ENCODE measurements at places on chromosomes 5 and 9.

DNA sequence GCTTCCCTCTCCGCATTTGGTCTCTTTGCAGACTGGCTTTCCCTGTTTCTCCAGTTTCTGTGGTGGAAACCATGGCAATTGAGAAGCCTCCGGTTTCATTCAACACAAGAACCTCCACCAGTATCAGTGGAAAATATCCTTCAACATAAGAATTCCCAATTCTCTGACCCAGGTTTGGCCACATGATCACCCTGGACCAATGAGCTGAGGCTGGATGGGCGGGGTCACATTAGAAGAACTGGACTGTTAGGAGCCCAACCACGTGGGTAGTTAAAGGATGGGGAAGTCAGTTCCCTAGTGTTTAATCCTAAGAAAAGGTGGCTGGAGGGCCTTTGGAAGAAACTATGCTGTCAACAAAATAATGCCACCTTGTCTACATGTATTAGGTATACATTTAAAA, 336.3 kb downstream of the DMRT2 start:
- no peak for DNase-seq

DNA sequence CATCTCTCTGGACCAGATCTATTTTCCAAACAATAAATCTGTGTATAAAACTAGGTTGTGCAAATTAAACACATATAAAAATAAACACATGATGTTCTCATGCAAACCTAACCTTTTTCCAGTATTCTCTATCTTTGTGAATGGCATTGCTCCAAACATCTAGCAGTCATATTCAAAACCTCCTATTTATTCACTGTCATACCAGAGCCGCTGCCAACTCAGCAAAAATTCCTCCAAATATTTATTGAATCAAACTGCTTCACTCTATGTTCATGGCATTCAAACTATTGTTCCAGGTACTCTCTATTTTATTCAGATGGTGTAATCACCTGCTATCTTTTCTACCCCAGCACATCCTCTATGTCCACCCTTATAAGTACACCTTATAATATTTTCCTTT, 652.1 kb upstream of the RIOK2 start:
- no peak for DNase-seq

DNA sequence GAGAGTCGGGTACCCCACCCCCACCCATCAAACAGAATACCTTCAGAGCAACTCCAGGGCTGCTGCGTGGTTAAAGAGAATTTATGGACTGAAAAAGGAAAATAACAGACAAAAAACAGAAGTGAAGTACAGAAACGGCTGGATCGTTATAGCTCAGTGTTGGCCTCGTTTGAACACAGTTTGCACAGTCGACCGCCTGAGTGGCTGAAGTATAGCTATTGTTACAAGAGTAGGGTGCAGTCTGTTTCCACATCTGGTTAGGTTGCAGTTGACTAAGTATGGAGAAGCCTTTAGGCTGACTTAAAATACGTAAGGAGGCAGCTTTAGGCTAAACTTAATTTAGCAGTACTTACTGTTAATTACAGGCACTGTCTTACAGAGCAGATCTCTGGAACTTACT, 121.2 kb downstream of the GCNT1 start:
- DNase-seq: no peak

DNA sequence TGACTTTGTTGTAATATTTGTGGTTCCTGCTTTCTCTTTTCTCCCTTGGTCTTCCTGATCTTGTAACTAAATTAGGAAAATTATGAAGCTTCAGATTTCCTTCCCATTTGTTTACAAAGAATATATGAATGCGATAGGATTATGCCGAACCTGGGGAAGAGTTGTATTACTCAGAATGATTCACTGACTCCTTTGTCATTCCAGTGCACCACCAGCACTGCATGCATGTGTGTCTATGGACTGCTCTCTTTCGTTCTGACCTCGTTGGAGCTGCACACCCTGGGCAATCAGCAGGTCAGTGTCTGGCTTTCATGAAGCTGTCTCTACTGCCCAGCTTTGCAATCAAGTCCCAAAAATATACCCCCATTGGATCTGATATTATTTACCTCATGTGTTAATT, 25.5 kb downstream of the NUP188 start:
- no peak for DNase-seq

GRCh38 chr5:129118405-129118804, 23.9 kb downstream of the ISOC1 start:
- DNase-seq: no peak

DNA sequence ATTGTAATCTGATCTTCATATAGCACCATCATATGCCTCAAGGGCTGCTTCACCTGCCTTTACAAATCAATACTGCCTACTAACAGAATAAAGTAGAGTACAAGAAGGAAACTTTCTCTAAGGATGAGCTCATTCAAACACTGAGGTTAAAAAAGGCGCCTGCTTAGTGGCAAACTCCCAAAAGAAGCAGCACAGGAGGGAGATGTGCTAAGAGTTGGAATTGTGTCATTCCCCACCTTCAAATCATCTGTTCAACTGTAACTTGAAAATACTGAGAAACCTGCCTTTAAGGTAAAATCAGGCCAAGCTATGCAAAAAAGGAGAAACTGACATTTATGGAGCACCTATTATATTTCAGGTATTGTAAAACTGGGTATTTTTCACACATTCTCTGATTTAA, 560.6 kb downstream of the PTPRD start:
- no peak for DNase-seq

DNA sequence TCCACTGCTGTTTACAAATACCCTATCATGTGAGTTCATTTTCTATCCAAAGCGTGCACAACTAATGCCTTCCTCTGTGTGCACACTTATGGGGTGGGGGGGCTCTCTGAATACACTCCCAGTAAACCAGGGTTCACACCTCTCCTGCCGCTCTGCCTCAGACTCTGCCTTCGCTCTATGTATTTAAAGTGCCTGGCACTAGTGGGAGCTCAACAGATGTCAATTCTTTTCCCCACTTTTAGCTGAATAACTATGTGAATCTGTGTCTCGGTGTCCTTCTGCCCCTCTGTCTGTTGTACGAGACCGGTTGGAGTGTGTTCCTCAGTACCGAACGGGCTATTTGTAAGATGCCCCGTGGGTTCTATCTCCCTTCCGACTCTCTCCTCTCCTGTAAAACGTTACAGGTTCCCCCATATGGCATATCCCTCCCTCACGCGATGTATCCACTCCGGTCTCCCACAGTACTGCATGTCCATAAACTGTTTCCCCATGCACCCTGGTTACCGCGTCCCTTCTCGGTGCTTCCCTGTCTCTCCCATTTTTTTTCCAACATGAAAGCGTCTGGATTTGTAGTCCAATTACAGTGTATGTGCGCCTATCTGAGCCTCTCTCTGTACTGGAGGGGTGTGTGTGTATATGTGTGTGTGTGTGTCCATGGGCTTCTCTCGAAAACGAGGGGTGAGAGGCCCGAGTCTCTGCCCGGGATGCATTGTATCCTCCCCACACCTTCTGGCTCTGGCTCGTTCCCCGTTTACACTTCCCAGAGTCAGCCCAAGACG, 1.6 kb downstream of the ELL2 start:
- DNase-seq: no peak

GRCh38 chr5:76513476-76513875, 109.7 kb downstream of the F2RL2 start:
- DNase-seq: no peak

DNA sequence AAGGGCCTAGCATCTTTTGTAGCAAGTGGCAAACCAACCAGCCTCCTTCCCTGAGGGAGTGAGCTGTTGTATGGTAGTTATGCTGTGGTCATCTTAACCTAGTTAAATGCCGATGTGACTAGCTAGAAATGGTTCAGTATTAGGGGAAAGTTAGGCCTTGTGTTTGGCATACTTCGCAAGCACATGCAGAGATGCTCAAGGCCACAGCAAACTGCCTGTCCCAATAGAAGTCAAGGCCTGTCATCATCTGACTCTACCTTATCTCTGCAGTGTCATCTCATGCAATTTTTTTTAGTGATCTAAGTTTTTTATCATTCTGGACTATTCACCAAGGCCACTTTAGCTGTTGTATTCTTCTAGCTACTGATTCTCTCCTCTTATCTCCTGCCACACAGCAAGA, 5.2 kb upstream of the EXOSC3 start:
- DNase-seq: no peak

GRCh38 chr5:159887050-159887449, 29.2 kb upstream of the ADRA1B start:
- DNase-seq: no peak

DNA sequence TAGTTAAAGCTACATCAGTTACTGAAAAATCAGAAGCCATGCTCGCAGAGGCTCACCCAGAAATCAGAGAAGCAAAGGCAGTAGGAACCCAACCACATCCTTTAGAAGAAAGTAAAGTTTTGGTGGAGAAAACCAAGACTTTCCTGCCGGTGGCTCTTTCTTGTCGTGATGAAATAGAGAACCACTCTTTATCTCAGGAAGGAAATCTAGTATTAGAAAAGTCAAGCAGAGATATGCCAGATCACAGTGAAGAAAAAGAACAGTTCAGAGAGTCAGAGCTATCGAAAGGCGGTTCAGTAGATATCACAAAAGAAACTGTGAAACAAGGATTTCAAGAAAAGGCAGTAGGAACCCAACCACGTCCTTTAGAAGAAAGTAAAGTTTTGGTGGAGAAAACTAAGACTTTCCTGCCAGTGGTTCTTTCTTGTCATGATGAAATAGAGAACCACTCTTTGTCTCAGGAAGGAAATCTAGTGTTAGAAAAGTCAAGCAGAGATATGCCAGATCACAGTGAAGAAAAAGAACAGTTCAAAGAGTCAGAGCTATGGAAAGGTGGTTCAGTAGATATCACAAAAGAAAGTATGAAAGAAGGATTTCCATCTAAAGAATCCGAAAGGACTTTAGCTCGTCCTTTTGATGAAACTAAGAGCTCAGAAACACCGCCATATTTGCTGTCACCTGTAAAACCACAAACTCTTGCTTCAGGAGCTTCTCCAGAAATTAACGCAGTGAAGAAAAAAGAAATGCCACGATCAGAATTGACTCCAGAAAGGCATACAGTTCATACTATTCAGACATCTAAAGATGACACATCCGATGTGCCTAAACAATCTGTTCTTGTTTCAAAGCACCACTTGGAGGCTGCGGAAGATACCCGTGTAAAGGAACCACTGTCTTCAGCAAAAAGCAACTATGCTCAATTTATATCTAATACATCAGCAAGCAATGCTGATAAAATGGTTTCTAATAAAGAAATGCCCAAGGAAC, 47.2 kb downstream of the CMYA5 start:
- DNase-seq: no peak

DNA sequence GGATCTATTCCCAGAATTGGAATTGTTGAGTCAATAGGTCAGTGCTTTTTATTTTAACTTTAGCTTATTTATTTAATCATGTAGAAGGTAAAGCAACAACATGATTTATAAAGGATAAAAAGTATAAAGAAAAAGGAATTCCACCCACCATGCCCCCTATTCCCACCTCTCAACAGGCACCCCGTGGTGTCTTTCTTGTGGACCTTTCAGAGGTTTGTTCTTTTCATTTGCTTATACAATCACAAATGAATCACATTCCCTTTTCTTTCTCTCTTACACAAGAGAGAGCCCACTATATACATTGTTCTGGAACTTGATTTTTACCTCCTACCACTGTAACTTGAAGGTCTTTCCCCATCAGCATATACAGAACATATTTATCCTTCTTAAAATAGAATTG, 37.2 kb upstream of the SMIM32 start:
- DNase-seq: no peak

DNA sequence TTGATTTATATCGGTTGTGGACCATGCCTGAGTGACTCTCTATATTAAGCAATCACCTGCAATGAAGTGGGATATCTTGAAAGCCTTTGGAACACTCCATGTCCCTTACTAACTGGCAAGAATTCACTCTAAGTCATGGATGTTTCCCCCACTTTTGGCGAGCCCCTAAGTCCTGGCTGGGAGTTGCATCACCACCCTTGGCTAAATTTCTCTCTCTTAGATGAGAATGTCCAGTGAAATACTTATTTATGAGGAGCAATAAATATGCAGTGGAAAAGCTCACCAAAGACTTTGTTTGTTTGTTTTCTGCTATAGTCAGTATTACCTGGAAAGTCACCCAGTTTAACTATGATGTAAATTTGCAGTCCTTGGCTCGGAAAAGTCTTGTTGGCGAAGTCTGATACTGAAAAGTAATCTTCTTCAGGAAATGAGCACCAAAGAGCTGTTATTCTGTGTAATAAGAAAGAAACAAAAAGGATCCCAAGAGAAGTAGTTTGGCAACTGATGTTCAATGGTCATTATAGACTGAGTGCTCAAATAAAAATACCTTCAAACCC, 333.8 kb downstream of the DMRT2 start:
- no peak for DNase-seq

GRCh38 chr9:135887021-135887507, 20.3 kb downstream of the CAMSAP1 start:
- DNase-seq: no peak

- DNase-seq: no peak
Measured at GRCh38 chr9:129398101-129398960, 220.3 kb upstream of the IER5L start.

DNA sequence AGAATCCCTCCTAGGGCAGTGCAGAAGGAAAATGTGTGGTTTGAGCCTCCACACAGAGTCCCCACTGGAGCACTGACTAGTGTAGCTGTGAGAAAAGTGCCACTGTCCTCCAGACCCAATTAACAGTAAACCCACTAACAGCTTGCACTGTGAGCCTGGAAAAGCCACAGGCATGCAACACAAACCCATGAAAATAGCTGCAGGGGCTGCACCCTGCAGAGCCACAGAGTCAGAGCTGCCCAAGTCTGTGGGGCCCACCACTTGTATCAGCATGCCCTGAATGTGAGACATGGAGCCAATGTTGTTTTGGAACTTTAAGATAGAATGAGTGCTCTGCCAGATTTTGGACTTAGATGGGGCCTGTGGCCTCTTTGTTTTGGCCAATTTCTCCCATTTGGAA, 119.8 kb upstream of the CDH9 start:
- no peak for DNase-seq

GRCh38 chr5:89994266-89994665, 415.3 kb downstream of the CETN3 start:
- DNase-seq: no peak

DNA sequence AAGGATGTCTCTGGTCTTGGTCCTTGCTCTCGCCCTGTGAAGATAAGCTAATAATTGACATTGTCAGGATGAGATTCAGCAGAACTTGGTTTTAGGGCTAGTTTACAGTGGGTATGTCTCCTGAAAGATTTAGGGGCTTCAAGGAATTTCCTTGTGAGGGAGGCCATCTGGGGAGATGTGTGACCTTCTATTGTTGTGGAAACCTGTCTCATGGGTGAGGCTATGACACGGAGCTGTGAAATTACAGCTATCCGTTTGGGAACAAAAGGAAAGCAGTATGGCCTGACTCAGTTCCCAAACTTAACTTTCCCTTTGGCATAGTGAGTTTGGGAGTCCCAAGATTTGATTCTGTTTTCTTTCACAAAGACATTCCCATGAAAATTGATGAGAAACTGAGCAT, 142.0 kb downstream of the PARP8 start:
- DNase-seq: no peak

GRCh38 chr9:122071715-122072114, 21.4 kb downstream of the TTLL11 start:
- no peak for DNase-seq

Measured in stimulated activated CD8-positive, alpha-beta memory T cell treated with anti-CD3 and anti-CD28 coated beads, Interleukin-2, amount 100 ng/mL, for 48 hours (primary cell).